ENCODE measurements at places on chromosomes 11 and 22.

DNA sequence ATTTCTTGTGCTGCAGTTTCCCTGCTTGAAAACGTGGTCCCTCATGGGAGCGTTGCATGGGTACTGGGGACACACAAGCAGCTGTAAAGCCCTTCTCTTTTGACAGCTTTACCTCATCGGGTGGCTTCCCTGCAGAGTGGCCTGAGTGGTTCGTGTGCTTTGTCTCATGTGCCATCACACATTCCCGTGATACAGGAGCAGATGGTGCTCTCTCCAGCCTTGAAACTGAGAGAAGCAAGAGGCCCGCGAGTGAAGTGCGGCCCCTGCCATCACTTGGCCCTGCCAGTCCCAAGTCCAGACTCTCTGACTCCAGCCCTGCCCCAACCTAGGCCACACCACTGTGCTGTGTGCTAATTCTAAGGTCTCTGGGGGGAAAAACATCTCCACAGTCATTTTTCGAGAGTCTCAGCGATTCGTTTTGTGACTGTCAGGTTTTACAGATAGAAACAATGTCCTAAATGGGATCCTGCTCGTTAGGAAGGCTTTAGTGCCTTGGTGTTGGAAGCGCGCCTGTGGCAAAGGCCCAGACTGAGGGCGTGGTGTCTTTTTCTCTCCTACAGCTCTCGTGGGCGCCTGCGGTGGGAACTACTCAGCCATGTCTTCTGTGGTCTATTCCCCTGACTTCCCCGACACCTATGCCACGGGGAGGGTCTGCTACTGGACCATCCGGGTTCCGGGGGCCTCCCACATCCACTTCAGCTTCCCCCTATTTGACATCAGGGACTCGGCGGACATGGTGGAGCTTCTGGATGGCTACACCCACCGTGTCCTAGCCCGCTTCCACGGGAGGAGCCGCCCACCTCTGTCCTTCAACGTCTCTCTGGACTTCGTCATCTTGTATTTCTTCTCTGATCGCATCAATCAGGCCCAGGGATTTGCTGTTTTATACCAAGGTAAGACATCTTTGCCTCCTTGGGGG lies 64.2 kb downstream of the KREMEN1 start:
- DNase-seq, result no peak

GRCh38 chr11:71249301-71249700 lies 3.1 kb downstream of the SHANK2 start:
- no peak for DNase-seq

DNA sequence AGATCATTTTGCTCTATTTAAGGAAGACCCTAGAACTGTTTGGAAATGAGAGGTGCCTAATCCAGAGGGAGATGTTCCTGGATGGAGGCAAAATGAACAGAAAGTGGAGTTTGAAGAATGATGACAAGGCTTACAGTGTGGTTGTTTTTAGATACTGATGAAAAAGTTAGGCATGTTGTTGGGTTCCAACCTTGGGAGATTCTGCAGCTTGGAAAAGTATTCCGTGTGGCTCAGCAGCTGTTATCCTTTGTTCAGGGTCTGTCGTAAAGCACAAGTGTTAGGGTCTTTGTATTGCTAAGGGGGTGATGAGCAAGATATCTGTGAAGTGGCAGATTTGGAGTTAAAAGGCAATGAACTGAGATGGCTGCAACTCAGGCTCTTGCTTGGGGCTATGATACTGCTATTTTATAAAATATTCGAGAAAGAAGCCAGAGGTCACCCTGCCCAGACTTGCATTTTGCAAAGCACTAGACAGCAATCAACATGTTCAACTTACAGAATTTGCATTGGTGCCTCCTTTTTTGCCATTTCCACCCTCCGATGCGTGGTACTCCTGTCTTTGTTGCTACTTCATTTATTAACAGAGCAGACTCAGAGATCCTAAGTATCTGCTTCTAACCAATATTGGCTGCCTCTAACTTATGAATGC lies 45.3 kb upstream of the POGLUT3 start:
- no peak for DNase-seq

- no peak for DNase-seq
These were observed 37.8 kb upstream of the CELSR1 start for GRCh38 chr22:46574993-46575910.

DNA sequence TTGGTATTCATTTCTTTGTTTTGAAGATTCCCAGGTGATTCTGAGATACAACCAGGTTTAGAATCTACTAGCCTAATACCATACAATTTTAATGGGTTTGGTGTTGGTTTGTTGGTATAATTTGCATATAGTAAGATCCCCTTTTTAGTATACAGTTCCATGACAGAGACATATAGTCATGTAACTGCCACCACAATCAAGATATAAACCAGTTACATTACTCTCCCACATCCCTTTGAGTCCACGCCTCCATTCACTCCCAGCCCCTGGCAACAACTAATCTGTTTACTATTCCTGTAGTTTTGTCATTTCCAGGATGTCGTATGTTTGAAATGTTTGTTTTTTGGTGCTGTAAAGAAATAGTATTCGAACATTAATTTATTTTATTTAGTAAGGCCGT lies 4.3 kb downstream of the ASRGL1 start:
- no peak for DNase-seq

- no peak for DNase-seq
These were observed 30.2 kb downstream of the PPARA start for GRCh38 chr22:46180370-46181137.

GRCh38 chr11:63599211-63600122 lies 14.8 kb downstream of the PLAAT3 start:
- DNase-seq, result no peak

DNA sequence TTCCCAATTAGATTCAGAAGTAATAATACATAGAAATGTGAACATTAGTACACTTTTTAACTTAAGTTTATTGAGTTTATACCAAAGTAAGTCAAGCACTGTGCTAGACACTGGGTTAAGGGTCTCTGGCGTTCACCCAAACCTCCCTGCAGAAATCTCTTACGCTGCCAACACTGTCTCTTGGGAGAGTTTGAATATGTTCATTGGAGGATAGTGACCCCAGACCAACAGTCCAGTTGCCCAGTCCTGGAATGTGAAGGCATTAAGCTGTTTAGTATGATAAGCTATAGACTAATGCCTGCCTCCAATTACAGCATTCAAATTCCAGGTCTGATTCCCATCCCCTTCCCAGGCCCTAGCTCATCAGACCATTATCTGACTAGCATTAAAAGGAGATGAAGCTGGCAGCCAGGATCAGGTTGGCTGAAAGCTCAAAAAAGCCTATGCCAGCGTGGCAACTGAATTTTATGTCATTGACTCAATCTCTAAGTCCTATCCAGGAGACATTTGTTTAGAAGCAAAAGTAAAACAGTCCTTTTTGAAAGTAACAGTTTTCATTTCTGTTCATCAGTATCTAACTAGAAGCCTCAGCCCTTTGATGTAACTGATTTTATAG lies 77.8 kb downstream of the SFI1 start:
- no peak for DNase-seq

GRCh38 chr11:6855971-6856541 lies 6.8 kb upstream of the OR10A2 start:
- no peak for DNase-seq

- peak; percentile 53 for DNase-seq
These were observed 3.1 kb upstream of the MN1 start for GRCh38 chr22:27804470-27805297.

- DNase-seq, result peak; percentile 7
These were observed 3.1 kb upstream of the PANX1 start for GRCh38 chr11:94125407-94126115.

- DNase-seq, result no peak
These were observed 135.6 kb downstream of the RAB38 start for GRCh38 chr11:88039476-88040147.

GRCh38 chr11:19116971-19117759 lies at the start of gene ZDHHC13:
TSS of gene ZDHHC13 (plus strand) at chr11:19117168. CDS start at chr11:19117250, 82 bp downstream.
- peak; percentile 94 for DNase-seq

GRCh38 chr11:127950162-127950561 lies 637.2 kb downstream of the ETS1 start:
- DNase-seq, result no peak

DNA sequence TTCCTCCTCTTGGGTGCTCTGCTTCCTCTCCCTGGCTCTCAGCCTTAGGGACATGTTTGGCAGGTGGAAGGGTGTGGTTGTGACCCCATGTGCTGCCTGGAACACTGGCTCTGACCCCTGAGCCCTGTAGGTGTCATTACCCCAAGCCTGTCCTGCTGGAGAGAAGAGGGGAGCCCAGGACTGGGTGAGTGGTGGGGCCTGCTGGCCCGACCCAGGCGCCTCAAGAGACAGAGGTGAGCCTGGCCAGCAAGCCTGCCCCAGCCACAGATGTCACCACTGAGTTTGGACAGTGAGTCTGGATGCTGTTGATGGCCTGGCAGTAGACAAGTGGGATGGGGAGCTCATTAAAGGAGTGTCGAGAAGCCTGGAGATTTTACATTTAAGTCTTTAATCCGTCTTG lies 1112.2 kb downstream of the BRD1 start:
- no peak for DNase-seq

DNA sequence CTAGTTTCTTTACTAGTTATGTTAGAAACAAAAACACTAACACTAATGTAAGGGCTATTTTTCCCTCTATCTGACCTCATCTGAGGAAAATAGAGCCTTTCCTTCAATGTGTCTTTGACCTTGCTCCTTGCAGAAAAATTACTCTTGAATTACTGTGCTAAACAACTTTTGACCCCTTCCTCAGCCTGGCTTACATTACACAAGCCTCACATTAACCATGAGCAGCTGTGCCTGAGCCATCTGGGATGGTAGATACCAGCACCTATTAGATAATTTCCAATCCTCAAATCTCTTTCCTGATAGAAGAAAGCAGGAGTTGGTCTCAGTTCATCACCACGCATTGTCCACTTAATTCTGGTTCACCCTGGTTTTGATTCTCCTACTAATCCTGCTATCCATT lies 134.4 kb upstream of the NCAM1 start:
- no peak for DNase-seq

GRCh38 chr22:46399251-46400024 lies 63.9 kb downstream of the TRMU start:
- DNase-seq, result no peak

GRCh38 chr11:108025387-108026080 lies 16.8 kb downstream of the CUL5 start:
- no peak for DNase-seq

GRCh38 chr22:39287076-39287725 lies 32.2 kb downstream of the RPL3 start:
- DNase-seq, result no peak

GRCh38 chr11:122345586-122345985 lies 229.6 kb upstream of the BLID start:
- DNase-seq, result no peak

GRCh38 chr11:57277845-57278720 lies 41.0 kb upstream of the APLNR start:
- peak; percentile 2 for DNase-seq

GRCh38 chr11:21921151-21921550 lies 271.7 kb upstream of the ANO5 start:
- DNase-seq, result no peak

DNA sequence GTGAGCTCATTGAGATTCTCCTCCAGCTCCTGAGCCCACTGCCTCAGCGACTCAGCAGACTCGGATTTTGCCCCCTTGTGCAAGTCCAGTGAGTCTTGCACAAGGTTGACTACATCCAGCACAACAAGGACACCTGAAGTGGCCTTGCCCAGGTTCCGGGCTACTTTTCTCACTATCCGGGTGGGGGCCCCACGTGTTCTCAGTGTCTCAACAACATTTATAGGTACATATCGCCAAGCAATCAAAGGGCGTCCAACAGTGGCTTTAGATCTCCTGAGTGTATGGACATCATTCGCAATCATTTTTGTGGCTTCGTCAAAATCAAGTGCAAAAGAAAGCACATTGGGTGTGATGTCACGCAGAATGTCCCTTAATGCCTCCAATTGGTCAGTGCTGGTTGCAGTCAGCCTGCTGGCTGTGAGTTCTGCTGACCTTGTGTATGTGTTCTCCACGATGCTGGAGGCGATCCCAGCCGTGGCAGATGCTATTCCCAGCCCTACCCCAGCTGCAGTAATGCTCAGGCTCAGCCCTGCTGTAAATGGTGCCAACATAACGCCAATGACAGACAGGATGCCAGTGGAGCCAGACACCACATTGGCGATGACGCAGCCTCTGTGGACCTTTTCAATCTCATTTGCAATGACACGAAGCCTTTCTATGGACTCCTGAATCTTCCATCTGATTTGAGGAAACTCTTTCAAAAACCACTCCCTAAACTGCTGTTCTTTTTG lies 10.3 kb downstream of the APOL4 start:
- no peak for DNase-seq

GRCh38 chr11:91164452-91164822 lies 941.6 kb upstream of the CHORDC1 start:
- DNase-seq, result no peak
